ENCODE measurements at places on chromosomes 7 and 10.

- DNase-seq = no peak
Observed at GRCh38 chr7:148153616-148154284, 436.8 kb upstream of the C7orf33 start.

DNA sequence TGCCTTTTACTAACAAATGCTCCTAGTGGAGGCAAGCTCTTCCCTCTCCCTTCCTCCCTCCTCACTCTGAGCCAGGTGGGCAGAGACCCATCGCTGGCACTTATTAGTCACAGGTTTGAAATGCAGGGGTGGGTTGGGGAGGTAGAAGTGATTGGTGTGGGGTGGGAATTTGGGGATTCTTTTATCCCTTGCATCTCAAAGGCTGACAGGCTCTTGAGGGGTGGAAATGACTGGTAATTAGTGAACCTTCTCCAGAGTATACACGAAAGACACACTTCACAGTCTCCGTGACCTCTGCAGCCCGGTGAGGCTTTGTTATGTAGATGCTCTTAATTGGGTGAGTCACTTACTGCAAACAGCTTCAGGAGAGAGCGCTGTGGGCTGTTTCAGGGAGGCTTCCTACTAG is 13.9 kb upstream of the LRMDA start:
- no peak for DNase-seq

- DNase-seq = no peak
Observed at GRCh38 chr10:51251110-51251509, 176.8 kb downstream of the PRKG1 start.

DNA sequence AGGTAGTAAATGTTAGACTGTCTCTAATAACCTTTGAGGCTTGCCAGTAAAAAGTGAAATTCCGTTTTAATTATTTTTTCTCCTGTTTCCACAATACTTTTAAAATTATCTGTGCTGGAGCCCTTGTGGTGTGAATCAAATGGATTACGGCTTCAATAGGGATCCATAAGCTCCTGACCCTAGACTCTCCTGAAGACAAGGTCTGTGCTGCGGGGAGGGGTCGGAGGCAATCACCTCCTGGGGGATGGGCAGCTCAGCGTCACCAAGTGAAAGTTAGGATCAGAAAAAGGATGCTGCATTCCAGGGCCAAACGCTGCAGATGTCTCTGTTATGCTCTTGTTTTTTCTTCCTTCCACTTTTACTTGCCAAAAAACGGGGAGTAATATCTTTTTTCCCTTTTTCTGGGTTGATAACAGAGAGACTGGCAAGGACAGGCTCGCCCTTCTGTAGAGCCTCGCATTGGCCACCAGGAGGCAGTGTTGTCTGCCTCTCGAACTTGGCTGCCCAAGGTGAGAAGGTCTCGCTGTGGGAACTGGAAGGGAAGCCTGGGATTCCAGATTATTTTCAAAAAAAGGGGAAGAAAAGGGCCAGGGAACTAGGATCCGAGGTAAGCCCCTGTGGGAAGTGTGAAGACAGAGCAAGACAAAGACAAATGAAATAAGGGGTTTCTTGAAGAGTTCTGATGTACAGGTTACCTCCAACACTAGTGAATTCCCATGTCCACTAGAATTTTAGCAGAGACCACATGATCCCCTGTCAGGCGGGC is 621.9 kb downstream of the ACTR3B start:
- DNase-seq = peak; percentile 26

- no peak for DNase-seq
Observed at GRCh38 chr7:2775785-2776184, 68.3 kb downstream of the GNA12 start.

GRCh38 chr7:127652333-127653248 is 597 bp downstream of the SND1 start:
- no peak for DNase-seq

GRCh38 chr10:45378914-45379726 is 5.1 kb downstream of the ALOX5 start:
- DNase-seq = no peak

- DNase-seq = no peak
Observed at GRCh38 chr10:14587540-14588083, 187.1 kb downstream of the FAM107B start.

DNA sequence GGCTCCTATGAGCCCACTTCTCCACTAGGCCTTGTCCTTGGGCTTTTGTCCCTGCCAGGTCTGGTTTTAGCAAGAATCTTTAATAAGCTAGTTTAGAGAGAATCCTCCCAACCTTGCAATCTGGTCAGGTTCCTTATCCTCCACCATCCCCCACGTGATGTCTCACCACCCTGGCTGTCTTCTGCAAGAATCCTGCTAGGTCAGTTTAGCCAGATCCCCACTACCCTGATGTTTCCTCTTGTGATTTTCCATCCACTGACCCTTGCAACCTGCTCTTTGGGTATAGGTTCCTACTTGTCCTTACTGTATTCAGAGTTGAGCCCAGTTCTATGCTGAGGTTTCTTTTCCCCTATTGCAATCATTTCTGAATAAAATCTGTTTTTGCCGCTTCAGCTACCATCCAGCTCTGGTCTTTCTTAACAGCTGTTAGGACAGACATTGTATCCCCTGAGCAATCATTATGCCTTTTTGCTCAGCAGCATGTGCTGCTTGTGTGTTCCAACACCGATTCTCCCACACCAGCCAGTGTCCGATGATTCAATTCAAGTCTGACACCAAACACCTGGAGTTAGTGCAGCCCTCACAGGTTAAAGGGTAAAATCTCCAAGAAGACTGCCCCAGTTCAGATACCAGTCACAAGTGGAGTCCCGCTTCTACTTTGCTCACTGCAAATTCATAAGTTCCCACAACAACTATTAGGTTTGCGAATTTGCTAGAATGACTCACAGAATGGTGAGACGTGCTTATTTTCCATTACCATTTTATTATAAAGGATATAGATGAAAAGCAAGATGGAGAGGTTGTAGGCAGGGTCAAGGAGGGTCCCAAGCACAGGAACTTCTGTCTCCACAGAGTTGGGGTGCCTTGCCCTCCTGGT is 62.2 kb upstream of the ADCY1 start:
- no peak for DNase-seq

DNA sequence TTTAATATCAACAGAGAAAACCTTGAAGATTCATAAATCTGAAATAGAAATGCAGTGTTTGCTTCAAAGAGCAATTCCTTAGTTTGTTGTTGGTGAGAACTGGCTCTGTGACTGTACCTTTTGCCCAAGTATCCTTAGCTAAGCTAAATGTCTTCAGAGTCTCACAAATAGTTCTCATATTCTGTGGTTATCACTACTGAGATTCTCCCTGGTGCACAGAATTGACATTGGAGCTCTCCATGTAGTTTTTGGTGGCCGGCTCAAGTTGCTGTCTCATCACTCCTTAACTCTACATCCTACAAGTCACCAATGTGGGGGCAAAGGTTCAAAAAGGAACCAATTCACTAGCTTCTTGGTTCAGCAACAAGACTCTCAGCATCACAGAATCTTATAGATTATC is 780.3 kb downstream of the LRMDA start:
- DNase-seq = no peak

DNA sequence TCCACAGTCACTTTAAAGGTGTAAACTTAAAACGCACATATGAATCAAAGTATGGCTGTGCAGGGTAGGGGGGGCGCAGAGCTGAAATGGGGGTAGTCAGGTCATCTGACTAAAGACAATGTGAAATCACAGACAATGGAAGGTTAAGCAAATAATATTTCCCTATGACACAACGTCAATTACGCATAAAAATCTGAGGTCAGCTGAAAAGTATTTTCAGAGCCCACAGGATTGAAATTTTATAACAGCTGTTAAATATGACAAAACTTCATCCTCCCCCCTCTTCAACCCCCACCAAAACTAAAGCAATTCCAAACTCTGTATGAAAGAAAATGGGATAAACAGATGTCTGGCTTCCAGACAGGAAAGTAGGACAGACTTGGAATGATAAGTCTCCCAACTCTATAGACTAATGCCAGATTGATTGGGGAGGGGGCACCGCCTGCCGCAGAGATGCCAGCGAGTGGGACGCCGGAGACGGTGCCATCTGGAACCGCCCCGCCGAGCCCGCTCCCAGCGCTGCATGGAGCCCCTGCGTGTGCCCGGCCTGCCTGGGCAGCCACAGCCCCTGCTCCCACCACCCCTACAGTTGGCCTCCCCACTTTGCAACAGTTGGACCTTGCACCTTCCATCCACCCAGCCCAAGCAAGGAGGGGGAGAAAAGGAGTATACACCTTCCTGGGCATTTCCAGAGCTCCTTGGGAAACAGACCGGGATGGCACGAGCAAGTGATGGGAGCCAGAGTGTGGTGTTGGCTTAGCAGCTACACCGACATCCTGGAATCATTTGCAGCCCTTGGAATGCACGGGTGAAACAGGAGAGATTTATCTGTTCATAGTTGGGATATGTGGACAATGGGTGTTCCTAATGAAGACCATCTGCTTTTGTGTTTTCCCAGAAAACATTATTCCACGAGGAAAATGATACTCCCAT is 10.7 kb downstream of the EBF3 start:
- DNase-seq = no peak

DNA sequence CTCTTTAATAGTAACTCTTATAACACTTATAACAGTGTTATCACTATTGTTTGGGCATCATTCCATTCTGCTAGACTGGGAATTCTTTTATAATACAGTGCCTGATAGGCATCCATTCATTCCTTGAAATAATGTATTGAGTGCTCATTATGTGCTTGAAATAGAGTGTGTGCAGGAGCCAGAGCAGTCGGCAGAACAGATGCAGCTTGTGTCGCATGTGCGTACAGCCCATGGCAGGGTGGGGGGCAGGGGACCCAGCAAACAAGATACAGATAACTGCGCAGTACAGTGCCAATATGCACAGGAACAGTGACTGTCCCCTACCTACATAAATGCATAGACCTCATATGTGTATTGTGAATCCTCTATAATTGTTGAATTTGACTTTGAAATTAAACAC is 99.3 kb downstream of the KAT6B start:
- no peak for DNase-seq

- no peak for DNase-seq
Observed at GRCh38 chr10:32930036-32930435, 28.0 kb downstream of the ITGB1 start.

GRCh38 chr7:120931243-120931642 is 19.3 kb upstream of the ING3 start:
- no peak for DNase-seq
